ENCODE measurements at places on chromosomes 1 and 21.

GRCh38 chr1:33906156-33906555 lies 42.3 kb downstream of the HMGB4 start:
- no peak for DNase-seq

- no peak for DNase-seq
These were observed 5.3 kb downstream of the PLXNA2 start for GRCh38 chr1:208238710-208239472.

DNA sequence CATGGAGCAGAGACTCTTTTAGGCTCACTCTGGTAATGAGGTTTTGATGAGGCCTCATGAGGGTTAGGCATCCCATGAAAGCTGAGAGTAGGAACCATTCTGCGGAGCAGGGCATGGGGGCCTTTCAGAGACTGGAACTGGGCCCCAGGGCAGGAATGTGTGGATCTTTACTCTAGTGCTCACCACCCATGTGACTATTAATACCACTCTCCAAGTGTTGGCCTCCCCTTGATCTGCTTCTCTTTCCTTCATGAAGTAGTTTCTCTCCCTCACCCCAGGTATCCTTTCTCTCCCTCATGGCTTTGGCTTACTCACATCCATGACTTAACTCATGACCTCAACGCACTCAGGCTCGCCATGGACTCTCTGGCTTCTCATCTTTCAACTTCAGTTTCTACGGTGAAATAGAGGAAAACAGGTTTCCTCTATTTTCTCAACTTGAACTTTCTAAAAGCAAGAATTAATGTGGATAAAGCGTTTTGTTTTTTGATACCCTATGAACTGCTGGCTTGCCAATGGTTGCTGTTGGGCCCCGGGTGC lies 50.5 kb upstream of the GADD45A start:
- no peak for DNase-seq

DNA sequence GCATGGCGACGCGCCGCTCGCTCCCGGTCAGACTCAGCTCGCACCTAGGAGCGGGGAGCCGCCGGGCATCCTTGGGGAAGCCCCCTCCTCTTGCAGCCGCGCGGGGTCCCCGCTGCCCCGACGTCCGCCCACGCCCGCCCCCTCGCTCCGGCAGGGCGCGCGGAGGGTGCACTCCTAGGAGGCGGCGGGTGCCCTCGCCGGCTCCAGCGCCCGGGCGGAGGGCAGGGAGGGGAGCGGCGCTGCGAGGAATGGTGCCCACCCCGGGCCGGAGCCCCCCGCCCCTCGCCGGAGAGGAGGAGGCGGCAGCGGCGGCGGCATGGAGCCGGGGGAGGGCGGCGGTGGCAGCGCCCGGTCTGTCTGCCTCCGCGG lies 488 bp downstream of the FAM78B start:
- DNase-seq = no peak

DNA sequence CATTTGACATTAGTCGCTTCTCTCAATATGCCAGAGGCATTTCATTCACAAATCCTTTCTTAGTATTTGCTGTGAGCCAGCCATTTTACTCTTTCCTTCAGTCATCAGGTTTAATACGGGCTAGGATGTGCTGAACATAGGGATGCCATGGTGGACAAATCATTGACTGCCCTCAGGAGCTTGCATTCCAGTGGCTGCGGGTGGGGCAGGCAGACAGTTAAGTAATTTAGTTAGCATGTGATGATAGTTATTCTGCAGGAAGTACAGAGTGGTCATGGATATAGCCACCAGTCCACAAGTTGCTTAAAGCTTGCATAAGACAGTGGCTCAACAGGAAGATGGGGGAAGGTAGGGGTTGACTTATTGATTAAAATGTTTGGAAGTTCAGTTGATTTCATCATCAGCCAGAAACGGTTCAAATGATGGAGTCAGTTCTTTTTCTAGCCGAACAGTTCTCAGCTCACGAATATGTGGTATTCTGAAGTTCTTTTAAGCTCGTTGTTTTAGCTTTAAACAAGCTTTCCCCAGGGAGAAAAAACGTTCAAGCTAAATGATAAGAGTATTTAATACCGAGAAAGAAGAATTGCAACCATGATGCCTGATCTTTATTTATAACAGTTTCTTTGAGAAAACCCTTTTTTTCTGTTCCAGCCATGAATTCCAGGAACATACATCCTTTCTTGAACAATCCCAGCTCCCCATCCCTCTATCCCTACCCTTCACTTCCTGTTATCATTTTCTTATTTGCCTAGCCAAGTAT lies 1.4 kb downstream of the SLC22A15 start:
- DNase-seq = no peak
